Memory B cell (primary cell): ENCODE measurements at places on chromosomes 13 and 19.

GRCh38 chr19:39372941-39373340, 18.0 kb downstream of the PAF1 start:
- H3K27ac ChIP-seq, result peak overlapping the region; percentile 75
- no peaks in the 10 kb centered on the region for H3K27me3 ChIP-seq
- no peaks in the 10 kb centered on the region for H3K4me1 ChIP-seq

- H3K4me3 ChIP-seq, result no peak overlapping the region
- peaks cover 15% of the 10 kb centered on the region for H3K27me3 ChIP-seq
- DNase-seq, result no peak
- H3K27ac ChIP-seq, result no peak overlapping the region
- H3K4me1 ChIP-seq, result no peaks in the 10 kb centered on the region
- peaks cover 2% of the 10 kb centered on the region for H3K36me3 ChIP-seq
Observed at GRCh38 chr19:15913384-15913783, 15.5 kb upstream of the CYP4F2 start.

DNA sequence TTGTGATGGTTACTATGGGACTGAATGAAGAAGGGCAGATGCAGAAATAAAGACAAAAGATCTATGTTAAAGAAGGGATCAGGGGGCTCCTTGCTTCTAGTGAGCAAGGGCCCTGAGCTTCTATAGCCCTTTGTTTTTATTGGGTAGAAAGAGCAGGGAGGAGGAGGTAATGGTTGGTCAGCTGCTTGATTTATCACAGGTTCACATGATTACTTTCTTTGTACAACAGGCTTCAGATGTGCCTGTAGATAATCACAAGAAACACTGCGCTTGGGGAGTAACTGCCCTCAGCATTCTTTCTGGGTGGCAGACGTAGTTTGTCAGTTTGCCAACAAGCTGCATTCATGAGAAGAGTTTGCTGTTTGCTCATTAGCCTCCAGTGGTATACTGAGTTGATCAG, 4.8 kb upstream of the ZNF439 start:
- no peaks in the 10 kb centered on the region for H3K27me3 ChIP-seq
- no peak for DNase-seq
- H3K27ac ChIP-seq, result no peak overlapping the region
- no peak overlapping the region for H3K4me3 ChIP-seq
- peaks cover 3% of the 10 kb centered on the region for H3K4me1 ChIP-seq

- H3K27me3 ChIP-seq, result no peaks in the 10 kb centered on the region
- H3K4me1 ChIP-seq, result no peaks in the 10 kb centered on the region
- no peak overlapping the region for H3K4me3 ChIP-seq
- no peak for DNase-seq
Observed at GRCh38 chr13:46468570-46469463, 81.8 kb upstream of the RUBCNL start.

DNA sequence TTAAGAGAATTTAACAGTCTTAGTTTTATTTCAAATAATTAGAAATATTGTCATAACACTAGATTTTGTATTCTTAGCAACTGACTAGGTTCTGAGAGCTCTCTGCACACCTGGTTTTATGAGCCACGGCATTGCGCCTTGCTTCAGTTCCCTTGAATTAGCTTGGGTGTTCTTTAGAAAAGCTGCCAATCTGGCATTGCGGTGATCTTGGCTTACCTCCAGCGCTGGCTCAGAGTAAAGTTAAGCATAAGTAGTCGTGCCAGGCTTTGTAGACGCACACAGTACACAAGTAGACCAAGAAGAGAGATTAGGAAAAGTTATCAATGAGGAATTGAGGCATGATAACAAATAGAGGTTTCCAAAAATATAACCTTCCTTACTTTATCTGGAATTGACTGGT, 45.7 kb downstream of the TPP2 start:
- H3K36me3 ChIP-seq, result peaks cover 24% of the 10 kb centered on the region
- H3K4me3 ChIP-seq, result no peak overlapping the region
- no peaks in the 10 kb centered on the region for H3K27me3 ChIP-seq

DNA sequence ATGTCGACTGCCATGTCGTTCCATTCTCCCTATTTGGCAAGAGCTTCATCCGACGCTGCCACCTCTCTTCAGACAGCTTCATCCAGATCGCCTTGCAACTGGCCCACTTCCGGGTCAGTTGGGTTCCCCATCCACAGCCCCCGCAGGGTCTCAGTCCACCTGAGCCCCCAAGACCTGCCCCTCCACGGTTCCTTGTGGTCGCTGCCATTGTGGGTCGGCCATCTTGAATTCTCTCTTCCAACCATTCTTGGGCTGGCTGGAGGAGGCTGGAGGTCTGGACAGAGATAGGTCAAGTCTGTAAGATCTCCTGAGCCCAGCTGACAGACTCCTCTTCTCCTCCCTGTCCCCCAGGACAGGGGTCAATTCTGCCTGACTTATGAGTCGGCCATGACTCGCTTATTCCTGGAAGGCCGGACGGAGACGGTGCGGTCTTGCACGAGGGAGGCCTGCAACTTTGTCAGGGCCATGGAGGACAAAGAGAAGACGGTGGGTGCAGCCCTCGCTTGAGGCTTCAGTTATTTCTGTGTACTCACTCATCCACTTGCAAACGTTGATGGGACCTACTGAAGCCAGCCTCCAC, 19.5 kb downstream of the CPT1C start:
- no peak for DNase-seq
- H3K27me3 ChIP-seq, result peaks cover 21% of the 10 kb centered on the region
- H3K4me3 ChIP-seq, result no peak overlapping the region

- no peak overlapping the region for H3K27ac ChIP-seq
- no peak for DNase-seq
- no peaks in the 10 kb centered on the region for H3K36me3 ChIP-seq
- H3K4me3 ChIP-seq, result no peak overlapping the region
- no peaks in the 10 kb centered on the region for H3K27me3 ChIP-seq
- H3K4me1 ChIP-seq, result no peaks in the 10 kb centered on the region
Observed at GRCh38 chr13:73040968-73041596, 17.7 kb upstream of the KLF5 start.

- H3K36me3 ChIP-seq, result peaks cover 10% of the 10 kb centered on the region
- no peak for DNase-seq
- H3K27me3 ChIP-seq, result no peaks in the 10 kb centered on the region
Observed at GRCh38 chr13:30752201-30752797, 17.0 kb downstream of the ALOX5AP start.

- no peak overlapping the region for H3K4me3 ChIP-seq
- no peak overlapping the region for H3K27ac ChIP-seq
- no peaks in the 10 kb centered on the region for H3K27me3 ChIP-seq
- peaks cover 1% of the 10 kb centered on the region for H3K4me1 ChIP-seq
- no peak for DNase-seq
Observed at GRCh38 chr13:109770436-109770835, 15.9 kb downstream of the IRS2 start.

GRCh38 chr13:71596116-71596515, 270.9 kb downstream of the DACH1 start:
- H3K4me1 ChIP-seq, result no peaks in the 10 kb centered on the region
- H3K36me3 ChIP-seq, result no peaks in the 10 kb centered on the region
- H3K4me3 ChIP-seq, result no peak overlapping the region

- peaks cover 5% of the 10 kb centered on the region for H3K36me3 ChIP-seq
- no peaks in the 10 kb centered on the region for H3K4me1 ChIP-seq
- no peak within 1 kb of the TSS for H3K27ac ChIP-seq
- H3K4me3 ChIP-seq, result no peak within 1 kb of the TSS
- no peak for DNase-seq
Observed at GRCh38 chr19:50649433-50650391, at the start of gene C19orf81. TSS of gene C19orf81 (plus strand) at chr19:50649445. CDS start at chr19:50649445, 0 bp downstream.
